ENCODE measurements at places on chromosomes 6 and 20.

DNA sequence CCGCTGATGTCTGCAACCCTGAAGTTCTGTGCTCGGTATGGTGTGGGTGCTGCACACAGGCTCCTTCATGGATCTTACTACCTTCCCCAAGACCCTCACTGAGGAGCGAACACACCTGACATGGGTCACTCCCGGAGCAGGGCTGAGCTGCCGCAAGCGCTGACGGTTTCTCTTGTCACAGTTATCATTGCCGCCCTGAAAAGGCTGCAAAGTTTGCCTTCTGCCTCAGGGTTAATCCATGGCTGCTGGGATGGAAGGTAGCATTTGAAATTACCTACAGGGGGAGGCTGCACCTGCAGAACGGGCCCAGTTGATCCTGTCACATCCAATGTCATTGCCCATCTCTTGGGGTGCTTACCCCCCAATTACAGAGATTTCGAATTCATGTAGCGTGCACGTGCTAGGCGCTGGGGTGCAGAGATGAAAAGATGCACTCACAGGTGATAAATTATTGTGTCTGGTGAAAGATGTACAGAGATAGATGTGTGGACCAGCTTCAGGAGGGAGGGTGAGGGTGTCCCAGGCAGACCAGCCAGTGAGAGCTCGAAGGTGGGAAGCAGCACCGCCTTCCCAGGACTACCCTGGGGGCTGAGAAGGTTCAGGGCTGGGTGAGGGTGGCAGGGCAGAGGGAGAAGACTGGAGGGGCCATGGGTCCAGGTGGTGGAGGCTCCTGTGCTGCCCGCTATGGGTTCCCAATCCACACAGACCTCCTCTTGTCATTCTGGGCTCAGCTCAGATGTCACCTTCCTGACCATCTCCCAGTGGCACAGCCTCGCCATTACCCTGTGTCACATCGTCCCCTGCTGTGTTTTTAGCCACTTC is 120.1 kb downstream of the SYCP2 start:
- no peak for DNase-seq

DNA sequence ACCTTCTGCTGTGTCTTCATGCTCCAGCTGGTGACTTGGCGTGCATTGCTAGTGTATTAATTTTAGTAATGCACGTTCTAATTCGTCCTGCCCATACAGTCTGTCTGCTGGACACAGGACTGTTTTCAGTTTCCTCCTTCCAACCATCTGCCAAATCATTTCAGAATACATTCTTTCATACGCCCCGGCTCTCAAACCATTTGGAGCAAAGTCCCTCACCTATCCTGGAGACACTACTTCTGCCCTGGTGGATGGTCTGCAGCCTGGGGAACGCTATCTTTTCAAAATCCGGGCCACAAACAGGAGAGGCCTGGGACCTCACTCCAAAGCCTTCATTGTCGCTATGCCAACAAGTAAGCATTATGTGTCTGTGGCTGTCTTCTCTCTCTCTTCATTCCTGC is 60.5 kb downstream of the FNDC1 start:
- no peak for DNase-seq

DNA sequence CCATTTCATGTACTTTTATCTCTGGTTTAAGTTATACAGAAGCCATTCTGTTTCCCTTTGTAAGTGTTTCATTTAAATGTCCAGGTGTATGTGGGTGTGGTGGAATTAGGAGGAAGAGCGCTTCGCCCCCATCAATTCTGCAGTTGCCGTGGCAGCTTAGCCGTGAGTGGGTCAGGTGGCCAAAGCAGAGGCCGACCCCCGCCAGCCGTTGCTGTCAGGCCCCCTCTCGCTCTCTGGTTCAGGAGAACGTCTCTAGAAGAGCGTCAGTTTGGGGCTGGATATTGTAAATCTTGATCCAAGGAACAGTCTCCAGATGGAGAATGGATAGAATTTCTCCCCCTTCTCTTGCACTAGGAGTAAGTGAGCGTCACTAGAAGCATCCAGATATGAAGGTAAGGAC is 367.4 kb downstream of the FOXA2 start:
- DNase-seq: no peak

GRCh38 chr6:54877713-54878317 is 31.2 kb downstream of the FAM83B start:
- no peak for DNase-seq

DNA sequence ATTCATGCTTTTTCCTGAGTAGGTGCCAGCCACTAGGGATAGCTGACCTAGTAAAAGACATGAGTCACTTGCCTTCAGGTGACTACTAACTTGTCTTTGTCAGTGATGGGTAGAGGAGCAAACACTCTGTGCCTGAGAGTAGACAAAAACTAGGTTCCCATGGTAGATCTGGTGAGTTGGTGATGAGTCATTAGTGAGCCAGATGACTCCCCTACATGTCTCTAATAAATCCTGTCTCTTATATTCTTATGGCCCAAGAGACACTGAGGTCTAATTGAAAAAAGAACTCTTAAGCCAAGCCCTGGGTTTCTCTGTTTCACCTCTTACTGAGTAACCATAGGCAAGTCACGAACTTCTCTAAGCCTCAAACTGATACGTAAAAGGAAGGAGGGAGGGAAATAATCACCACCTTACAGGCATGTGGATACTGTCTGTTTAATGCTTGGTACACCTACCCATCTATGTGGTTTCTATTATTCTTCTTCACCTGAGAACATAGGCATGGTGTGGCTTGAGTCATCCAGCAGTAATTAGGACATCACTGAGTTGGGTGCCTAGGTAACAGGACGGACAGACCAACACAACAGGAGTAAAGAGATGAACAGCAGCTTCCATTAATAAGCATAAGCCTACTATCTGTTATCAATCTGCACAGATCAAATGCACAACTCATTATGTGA is 20.3 kb downstream of the TTPAL start:
- DNase-seq: no peak

DNA sequence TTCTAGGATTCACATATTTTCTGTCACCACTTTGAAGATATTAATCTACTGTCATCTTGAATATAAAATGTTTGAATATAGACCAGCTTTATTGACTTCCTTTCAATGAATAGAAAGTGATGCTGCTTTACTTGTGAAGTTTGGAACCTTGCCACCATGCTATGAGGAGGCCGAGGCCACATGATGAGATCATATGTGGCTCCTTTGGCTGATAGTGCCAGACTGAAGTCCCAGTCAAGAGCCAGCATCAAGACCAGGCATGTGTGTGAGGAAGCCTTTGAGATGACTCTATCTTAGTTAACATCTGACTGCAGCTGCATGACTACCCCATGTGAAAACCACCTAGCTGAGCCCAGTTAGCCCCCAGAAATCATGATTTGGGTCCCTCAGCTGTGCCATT is 169.5 kb downstream of the OTOR start:
- DNase-seq: no peak

DNA sequence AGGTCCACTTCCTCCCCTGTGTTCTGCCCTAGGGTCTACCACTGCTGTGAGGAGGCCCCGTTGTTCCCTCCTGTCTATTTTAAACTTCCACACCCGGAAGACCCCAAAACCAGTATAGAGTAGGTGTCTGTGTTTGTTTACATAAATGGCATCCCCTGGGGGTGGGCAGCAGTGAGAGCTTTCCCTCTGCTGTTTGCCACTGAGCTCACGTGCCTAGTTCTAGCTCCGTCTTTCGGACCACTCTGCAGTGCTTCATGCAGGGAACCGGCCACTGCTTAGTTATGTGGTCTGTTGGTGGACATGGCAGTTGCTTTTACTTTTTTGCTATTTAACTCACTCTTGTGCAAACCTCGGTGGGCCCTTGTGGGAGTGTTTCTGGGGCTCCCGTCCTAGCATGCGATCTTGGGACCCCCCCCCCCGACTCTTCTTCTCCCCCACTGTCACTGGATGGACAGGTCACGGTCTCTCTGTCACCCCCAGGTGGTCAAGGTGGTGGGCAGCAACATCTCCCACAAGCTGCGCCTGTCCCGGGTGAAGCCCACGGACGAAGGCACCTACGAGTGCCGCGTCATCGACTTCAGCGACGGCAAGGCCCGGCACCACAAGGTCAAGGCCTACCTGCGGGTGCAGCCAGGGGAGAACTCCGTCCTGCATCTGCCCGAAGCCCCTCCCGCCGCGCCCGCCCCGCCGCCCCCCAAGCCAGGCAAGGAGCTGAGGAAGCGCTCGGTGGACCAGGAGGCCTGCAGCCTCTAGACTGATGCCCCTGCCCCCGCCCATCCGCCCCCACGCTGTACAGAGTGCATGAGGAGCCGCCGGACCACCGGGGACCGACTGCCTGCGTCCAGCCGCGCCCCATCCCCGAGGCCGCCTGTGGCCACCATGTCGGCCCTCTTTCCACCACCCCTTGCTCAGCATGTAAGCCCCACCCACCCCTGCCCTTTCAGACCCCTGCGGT is 40.9 kb downstream of the VSTM2L start:
- DNase-seq: no peak

DNA sequence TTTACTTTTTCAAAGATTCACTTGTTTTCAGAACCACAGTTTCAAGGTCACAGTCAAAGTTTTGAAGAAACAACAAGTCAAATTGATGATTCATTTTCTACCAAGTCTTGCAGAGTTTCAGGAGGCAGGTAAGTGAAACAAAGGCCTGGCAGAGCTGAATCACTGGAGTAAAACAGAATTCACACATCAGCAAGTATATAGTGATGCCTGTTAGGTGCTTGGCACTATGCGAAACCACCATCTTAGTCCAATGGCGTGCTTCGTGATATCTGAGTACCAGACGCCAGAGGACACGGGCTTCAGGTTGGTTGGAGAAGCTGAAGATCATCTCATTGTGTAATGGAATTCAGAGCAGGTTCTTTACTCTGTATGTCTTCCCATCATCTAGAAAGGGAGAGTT is 75.9 kb downstream of the RTN4IP1 start:
- DNase-seq: peak; percentile 11

DNA sequence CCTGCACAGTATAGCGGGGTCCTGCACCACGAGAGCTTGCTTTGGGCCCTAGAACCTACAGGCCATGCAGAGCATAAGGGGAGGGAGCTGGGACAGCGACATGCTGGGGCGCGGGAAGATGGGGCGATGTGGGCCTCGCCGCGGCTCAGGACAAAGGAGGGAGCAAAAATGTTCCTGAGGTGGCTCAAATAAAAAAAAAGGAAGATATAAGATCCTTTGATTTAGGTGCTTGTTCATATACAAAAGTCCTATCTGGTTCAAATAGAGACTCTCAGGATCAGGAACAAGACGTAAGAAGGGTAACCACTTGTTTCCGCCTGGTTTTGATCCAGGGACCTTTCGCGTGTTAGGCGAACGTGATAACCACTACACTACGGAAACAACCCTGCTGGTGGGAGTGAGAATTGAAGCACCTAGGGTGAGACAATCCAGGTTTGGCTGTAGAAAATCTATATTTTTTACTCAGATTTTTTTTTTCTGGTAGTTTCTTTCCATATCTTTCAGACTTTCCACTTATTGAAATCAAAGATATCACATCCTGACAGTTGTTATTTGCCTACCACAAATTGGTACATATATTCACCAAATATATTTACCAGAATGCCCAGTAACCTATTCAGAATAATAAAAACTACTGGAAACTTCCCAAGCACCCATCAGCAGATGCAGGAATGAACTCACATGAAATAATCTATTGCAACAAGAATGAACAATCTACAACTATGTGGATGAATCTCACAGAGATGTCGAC is 177.9 kb upstream of the ZNF184 start:
- DNase-seq: no peak

DNA sequence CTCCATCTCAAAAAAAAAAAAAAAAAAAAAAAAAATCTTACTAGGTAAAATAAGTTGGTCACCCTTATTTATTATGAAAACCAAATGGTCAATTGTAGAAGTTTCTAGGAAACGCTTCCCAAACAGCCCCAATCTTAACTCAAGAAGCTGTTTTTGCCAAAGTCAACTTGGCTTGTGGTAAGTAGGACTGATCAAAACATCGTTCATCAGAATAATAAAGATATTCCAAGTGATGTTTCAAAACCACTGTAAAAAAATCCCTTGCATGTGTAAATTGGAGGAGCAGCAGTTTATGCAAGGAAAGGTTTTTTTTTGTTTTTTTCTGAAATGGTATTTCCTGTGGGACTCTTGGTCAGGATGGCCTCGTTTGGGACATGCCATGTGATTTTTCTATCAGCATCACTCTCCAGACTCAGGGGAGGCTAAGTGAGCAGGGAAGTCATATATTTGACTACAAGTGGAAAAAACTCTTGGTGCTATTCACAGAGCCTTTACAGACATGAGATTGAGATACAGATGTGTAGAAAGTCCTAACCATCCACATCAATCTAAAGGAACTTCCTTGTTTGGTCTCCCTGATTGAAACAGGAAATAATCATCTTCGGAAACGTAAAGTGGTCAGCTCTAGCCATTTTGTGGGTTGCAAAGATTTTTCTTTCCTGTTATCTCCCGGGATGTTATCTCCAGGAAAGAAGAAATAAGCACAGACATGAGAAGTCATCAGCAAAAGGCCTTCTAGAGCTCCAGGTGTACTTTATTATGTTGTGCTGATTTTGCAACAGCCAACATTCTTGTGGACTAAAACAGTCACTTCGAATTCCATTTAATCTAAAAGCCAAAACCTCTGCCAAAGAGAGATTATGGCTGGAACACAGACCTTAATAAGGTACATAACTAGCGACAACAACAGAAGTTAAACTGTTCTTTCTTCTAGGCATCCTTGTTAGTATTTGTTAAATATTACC is 177.8 kb downstream of the EDN1 start:
- DNase-seq: no peak

All from activated T-helper 1 cell treated with anti-CD3 and anti-CD28 coated beads, Interleukin-2, amount 50 U/mL, for 16 hours (primary cell).